T-cell (primary cell): ENCODE measurements at places on chromosomes 1 and 21. TPM values are rescaled to one million over a fixed set of nuclear protein-coding genes. Genes with fewer than 3 reads are reported as not detected.

GRCh38 chr21:36923270-36923669 is 43.2 kb downstream of the HLCS start:
- DNase-seq, result no peak
- H3K4me3 ChIP-seq, result no peak overlapping the region
- H3K36me3 ChIP-seq, result no peaks in the 10 kb centered on the region
- H3K27ac ChIP-seq, result no peak overlapping the region

DNA sequence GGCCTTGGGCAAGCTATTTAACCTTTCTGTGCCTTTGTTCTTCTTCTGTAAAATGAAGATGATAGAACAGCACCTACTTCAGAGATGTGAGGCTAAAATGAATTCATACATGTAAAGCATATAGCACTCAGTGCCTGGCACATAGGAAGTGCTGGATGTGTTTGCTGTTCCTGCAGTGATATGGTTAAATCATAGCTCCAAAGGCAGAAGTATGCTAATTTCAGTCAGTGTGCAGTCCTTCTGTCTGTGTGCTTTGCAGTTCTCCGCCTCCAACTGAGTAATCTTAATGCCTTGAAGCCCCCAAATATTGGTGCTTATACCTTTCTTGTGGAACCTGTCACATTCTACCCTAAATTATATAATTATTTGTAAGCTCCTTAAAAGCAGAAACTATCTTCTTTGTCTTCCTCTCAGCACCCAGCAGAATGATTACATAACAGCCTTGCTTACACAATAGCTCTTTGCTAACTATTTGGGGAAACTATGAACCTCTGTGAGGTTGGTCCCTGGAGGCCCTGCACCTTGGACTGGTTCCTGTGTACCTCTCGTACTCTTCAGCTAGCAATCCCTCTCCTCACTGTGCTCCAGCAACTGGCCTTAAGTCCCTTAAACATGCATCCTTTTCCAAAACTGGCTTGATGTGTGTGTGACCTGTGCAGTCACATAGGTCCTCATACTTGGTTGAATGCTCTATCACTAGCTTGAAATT is 57.0 kb upstream of the CACYBP start:
- H3K4me1 ChIP-seq, result peaks cover 4% of the 10 kb centered on the region
- H3K27me3 ChIP-seq, result no peaks in the 10 kb centered on the region
- H3K27ac ChIP-seq, result no peak overlapping the region
- no peak overlapping the region for H3K4me3 ChIP-seq

- H3K36me3 ChIP-seq, result no peaks in the 10 kb centered on the region
- peak; percentile 56 for DNase-seq
- H3K4me3 ChIP-seq, result peak overlapping the region; percentile 2
- H3K27me3 ChIP-seq, result peaks cover 19% of the 10 kb centered on the region
- peaks cover 7% of the 10 kb centered on the region for H3K4me1 ChIP-seq
- no peak overlapping the region for H3K27ac ChIP-seq
These were observed 57.4 kb downstream of the OLIG1 start for GRCh38 chr21:33127154-33127867.

GRCh38 chr1:15011661-15012060 is 141.9 kb upstream of the TMEM51 start:
- no peak overlapping the region for H3K4me3 ChIP-seq
- no peaks in the 10 kb centered on the region for H3K27me3 ChIP-seq
- H3K27ac ChIP-seq, result no peak overlapping the region
- DNase-seq, result no peak

DNA sequence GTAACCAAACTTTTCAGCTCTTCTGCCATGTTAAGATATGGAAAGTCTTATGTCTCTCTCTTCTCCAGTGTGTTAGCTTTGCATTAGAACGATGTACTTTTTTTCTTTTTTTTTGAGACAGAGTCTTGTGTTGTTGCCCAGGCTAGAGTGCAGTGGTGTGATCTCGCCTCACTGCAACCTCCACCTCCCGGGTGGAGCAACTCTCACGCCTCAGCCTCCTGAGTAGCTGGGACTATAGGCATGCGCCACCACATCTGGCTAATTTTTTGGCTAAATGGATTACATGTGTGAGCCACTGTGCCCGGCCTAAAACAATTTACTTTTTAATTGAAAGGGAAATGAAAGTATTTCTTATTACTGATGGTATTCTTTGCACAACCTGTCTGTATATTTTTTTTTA is 35.8 kb downstream of the SPEN start:
- no peaks in the 10 kb centered on the region for H3K27me3 ChIP-seq
- H3K4me3 ChIP-seq, result no peak overlapping the region
- H3K27ac ChIP-seq, result no peak overlapping the region
- peaks cover 2% of the 10 kb centered on the region for H3K4me1 ChIP-seq
- no peaks in the 10 kb centered on the region for H3K36me3 ChIP-seq

DNA sequence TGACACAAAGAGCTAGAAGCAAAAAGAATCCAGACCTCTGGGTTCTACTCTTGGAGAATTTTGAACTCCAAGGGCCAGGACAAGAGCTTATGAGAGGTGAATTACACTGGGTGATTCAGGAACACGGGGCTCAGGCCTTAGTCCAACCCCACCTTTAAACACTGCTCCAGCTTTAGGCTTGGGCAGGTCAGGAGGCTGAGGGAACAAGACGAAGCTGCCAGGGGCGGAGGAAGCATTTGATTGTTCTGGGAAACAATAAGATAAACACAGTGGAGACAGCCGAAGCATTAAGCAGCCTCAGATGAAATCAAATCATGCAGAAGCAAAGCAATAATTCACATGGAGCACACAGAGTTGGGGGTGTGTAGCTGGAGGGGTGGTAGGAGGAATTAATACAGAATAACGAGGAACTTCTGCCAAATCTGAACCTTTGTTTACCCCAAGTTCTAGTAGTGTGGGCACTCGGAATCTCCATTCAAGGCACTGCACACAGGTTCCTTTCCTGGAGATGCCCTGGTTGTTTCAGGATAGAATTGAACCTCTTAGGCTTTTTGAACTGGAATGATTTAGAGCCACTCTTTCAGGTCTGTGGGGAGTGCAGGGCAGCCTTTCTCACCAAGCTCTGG is 93.2 kb downstream of the PLXNA2 start:
- H3K36me3 ChIP-seq, result no peaks in the 10 kb centered on the region
- DNase-seq, result no peak
- H3K27ac ChIP-seq, result no peak overlapping the region
- H3K27me3 ChIP-seq, result peaks cover 3% of the 10 kb centered on the region
- no peaks in the 10 kb centered on the region for H3K4me1 ChIP-seq

GRCh38 chr1:227035316-227035715 is 95.2 kb downstream of the COQ8A start:
- no peak overlapping the region for H3K27ac ChIP-seq
- no peak for DNase-seq
- no peaks in the 10 kb centered on the region for H3K36me3 ChIP-seq
- peaks cover 3% of the 10 kb centered on the region for H3K4me1 ChIP-seq
- H3K27me3 ChIP-seq, result no peaks in the 10 kb centered on the region

DNA sequence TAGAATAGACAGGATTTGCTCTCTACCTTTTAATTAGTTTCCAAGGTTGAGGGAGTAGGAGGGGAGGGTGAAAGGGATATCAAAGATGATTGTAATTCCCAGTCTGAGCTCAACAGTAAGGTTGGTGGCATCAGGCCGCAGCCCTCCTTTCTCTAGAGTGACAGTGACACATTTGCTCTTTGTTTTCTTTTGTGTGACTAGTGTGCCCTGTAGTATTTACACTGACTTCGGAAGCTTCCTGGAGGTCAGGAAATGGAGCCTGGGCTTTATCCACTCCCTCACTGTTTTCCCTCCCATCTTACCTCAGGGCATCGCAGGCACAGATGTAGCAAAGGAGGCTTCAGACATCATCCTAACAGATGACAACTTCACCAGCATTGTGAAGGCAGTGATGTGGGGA is 44.7 kb upstream of the LAX1 start:
- H3K27ac ChIP-seq, result no peak overlapping the region
- H3K27me3 ChIP-seq, result no peaks in the 10 kb centered on the region
- no peaks in the 10 kb centered on the region for H3K4me1 ChIP-seq
- H3K36me3 ChIP-seq, result peaks cover 3% of the 10 kb centered on the region
- no peak for DNase-seq
- H3K4me3 ChIP-seq, result no peak overlapping the region

GRCh38 chr1:36766481-36766880 is 267.8 kb downstream of the GRIK3 start:
- H3K4me3 ChIP-seq, result no peak overlapping the region
- H3K36me3 ChIP-seq, result no peaks in the 10 kb centered on the region
- peaks cover 20% of the 10 kb centered on the region for H3K27me3 ChIP-seq

DNA sequence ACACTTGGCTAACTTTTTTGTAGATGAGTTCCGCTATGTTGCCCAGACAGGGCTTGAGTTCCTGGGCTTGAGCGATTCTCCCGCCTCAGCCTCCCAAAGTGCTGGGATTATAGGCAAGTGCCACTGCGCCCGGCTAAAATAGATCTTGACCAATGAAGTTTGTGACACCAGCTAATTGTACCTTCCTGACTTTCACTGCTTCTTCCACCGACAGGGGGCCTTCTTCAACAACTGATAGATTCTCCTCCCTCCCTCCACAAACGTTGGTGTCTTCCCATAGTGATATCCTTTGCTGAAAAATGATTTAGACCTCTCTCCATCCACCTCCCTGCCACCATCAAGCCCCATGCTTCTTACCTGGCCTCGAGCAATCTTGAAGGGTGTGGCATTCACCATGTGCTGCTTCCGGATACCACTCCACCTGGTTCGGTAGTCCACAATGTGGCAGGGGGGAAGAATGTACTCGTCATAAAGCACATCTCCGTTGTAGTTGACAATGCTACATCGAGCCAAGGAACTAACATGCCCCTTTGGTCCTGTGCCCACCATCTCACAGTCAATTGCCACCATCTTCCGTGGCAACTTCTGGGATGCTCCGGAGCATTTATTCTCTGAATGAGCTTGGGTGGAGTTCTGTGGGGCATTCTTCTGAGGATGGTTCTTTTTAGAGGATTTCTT is 1.6 kb upstream of the METTL25B start:
- DNase-seq, result no peak
- no peaks in the 10 kb centered on the region for H3K27me3 ChIP-seq
- peaks cover 52% of the 10 kb centered on the region for H3K4me1 ChIP-seq
- peaks cover 34% of the 10 kb centered on the region for H3K36me3 ChIP-seq

- no peaks in the 10 kb centered on the region for H3K4me1 ChIP-seq
- no peak overlapping the region for H3K27ac ChIP-seq
- no peaks in the 10 kb centered on the region for H3K36me3 ChIP-seq
- H3K27me3 ChIP-seq, result no peaks in the 10 kb centered on the region
- no peak for DNase-seq
- no peak overlapping the region for H3K4me3 ChIP-seq
These were observed 371.9 kb upstream of the SPAG17 start for GRCh38 chr1:118556936-118557335.

GRCh38 chr21:35658242-35658641 is 402.1 kb downstream of the SETD4 start:
- no peak overlapping the region for H3K27ac ChIP-seq
- no peaks in the 10 kb centered on the region for H3K36me3 ChIP-seq
- no peak for DNase-seq
- H3K4me1 ChIP-seq, result peaks cover 9% of the 10 kb centered on the region
- no peak overlapping the region for H3K4me3 ChIP-seq

DNA sequence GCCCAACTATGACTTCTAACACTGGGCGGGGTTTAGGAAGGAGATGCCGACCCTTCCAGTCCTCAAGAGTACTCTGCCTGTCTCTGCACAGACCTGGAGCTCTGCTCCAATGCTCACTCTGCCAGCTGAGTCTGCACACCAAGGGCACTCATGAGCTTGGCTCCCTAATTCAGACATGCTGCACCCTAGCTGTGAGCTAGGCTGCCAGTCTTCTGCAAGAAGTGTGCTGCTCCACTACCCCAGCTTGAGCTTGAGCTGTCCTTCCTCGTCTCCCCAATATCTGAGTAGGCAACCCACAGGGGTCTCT is 13.2 kb downstream of the TP53BP2 start:
- no peaks in the 10 kb centered on the region for H3K27me3 ChIP-seq
- H3K27ac ChIP-seq, result peak overlapping the region; percentile 71
- H3K36me3 ChIP-seq, result no peaks in the 10 kb centered on the region
- H3K4me3 ChIP-seq, result no peak overlapping the region

DNA sequence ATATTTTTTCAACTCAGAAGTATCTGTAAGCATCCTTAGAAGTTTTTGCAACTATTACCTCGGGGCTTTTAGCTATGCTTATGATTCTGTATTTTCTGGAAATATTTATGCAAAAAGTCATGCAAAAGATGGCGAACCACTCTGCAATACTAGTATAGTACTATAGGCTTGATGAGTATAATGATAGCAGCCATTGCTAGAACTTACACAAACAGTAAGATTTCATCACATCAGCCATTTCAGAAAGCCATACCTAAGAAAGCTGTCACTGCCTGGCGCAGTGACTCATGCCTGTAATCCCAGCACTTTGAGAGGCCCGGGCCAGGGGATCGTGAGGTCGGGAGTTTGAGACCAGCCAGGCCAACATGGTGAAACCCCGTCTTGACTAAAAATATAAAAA is 227.1 kb downstream of the LRRC7 start:
- no peaks in the 10 kb centered on the region for H3K36me3 ChIP-seq
- DNase-seq, result no peak
- no peaks in the 10 kb centered on the region for H3K27me3 ChIP-seq

GRCh38 chr1:117894078-117894477 is 35.3 kb downstream of the GDAP2 start:
- DNase-seq, result no peak
- H3K4me1 ChIP-seq, result no peaks in the 10 kb centered on the region
- H3K36me3 ChIP-seq, result peaks cover 37% of the 10 kb centered on the region
- no peak overlapping the region for H3K4me3 ChIP-seq

DNA sequence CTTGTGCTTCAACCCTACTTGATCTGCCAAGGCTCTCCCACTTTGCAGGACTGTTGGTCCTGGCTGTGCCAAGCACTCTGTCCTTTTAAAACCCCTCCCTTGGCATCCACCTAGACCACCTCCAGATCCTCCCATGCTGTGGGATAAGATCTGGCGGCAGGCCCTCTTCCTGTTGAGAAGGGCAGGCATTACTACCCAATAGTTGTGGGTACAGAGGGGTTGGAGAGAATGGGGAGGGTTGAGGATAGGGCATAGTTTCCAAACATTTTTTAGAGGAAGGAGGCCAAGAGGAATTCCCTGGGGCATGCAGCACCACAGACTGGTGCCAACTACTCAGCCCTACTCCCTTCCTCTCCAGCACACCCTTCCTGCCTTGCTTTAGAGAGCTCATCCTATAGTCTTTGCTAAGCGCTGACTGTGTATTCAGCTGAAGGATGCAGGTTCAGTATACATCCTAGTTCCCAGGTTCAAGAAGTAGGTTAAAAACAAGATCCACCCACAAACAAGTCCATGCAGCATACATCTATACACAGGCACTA is 70.7 kb downstream of the TRABD2B start:
- no peak overlapping the region for H3K4me3 ChIP-seq
- H3K27ac ChIP-seq, result no peak overlapping the region
- no peaks in the 10 kb centered on the region for H3K4me1 ChIP-seq
- no peak for DNase-seq
- peaks cover 3% of the 10 kb centered on the region for H3K27me3 ChIP-seq

Gene LIX1L
- total RNA-seq, result 44.4 TPM

Gene LRRC39
- total RNA-seq, result 1.3 TPM

Gene KCNE2
- not detected for total RNA-seq

Gene ANKRD13C
- 28.7 TPM for total RNA-seq

Gene ATP1B1
- total RNA-seq, result 2.7 TPM

Gene PAQR6
- 3.0 TPM for total RNA-seq

Gene CLCNKA
- total RNA-seq, result not detected

Gene NVL
- total RNA-seq, result 32.5 TPM

Gene PKP1
- total RNA-seq, result not detected

Gene TRIM46
- 11.0 TPM for total RNA-seq
